ENCODE measurements at places on chromosomes 6 and 20.

GRCh38 chr6:35059596-35060345 is 81.4 kb downstream of the TCP11 start:
- no peak for DNase-seq
- no peak overlapping the region for H3K27ac ChIP-seq
- no peaks in the 10 kb centered on the region for H3K27me3 ChIP-seq
- H3K36me3 ChIP-seq = peaks cover 3% of the 10 kb centered on the region
- no peaks in the 10 kb centered on the region for H3K4me1 ChIP-seq

GRCh38 chr6:73203098-73203497 is 22.2 kb downstream of the KHDC1L start:
- H3K4me1 ChIP-seq = no peaks in the 10 kb centered on the region
- no peak for DNase-seq
- no peak overlapping the region for H3K27ac ChIP-seq
- no peaks in the 10 kb centered on the region for H3K27me3 ChIP-seq
- no peak overlapping the region for H3K4me3 ChIP-seq
- no peaks in the 10 kb centered on the region for H3K36me3 ChIP-seq

GRCh38 chr6:56520218-56520617 is 122.5 kb downstream of the DST start:
- H3K27me3 ChIP-seq = peaks cover 2% of the 10 kb centered on the region
- no peak for DNase-seq
- H3K27ac ChIP-seq = no peak overlapping the region
- no peaks in the 10 kb centered on the region for H3K36me3 ChIP-seq
- no peaks in the 10 kb centered on the region for H3K4me1 ChIP-seq

DNA sequence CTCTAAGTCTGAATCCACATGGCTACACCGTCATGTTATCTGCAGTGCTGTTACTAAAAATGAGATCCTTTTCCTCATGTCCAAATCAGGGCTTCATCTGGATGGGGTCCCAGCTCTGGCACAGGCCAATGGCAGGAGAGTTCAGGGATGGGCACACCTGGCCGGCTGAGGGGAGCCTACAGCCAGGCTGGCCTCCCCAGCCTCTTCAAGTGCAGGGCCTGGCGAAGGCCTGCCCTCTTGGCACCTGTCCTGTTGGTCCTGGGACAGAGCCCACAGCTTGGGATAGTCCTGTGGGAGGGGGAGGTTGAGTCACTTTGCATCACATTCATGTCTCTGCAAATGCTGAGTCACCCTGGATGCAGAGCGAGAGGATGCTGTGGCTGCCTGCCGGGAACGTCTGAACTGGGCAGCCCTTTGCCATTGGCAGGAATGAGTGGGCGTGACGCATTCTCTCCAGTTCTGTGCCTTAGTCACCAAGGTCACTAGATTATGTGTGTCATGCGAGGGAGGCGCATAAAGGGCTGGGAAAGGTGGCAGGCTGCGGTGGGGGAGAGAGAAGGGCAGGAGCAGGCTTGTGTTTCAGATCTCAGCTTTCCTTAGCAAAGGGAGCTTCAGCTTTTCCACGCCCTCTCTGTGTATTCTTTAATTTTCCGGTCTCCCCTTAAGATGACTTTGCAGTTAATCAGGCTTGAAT is 223.2 kb upstream of the ECI2 start:
- H3K27me3 ChIP-seq = peaks cover 2% of the 10 kb centered on the region
- no peak for DNase-seq
- H3K4me3 ChIP-seq = no peak overlapping the region
- no peak overlapping the region for H3K27ac ChIP-seq
- H3K4me1 ChIP-seq = no peaks in the 10 kb centered on the region
- no peaks in the 10 kb centered on the region for H3K36me3 ChIP-seq

GRCh38 chr6:38445925-38446324 is 193.8 kb downstream of the BTBD9 start:
- DNase-seq = no peak
- no peaks in the 10 kb centered on the region for H3K36me3 ChIP-seq
- no peaks in the 10 kb centered on the region for H3K27me3 ChIP-seq
- no peak overlapping the region for H3K4me3 ChIP-seq
- no peak overlapping the region for H3K27ac ChIP-seq

DNA sequence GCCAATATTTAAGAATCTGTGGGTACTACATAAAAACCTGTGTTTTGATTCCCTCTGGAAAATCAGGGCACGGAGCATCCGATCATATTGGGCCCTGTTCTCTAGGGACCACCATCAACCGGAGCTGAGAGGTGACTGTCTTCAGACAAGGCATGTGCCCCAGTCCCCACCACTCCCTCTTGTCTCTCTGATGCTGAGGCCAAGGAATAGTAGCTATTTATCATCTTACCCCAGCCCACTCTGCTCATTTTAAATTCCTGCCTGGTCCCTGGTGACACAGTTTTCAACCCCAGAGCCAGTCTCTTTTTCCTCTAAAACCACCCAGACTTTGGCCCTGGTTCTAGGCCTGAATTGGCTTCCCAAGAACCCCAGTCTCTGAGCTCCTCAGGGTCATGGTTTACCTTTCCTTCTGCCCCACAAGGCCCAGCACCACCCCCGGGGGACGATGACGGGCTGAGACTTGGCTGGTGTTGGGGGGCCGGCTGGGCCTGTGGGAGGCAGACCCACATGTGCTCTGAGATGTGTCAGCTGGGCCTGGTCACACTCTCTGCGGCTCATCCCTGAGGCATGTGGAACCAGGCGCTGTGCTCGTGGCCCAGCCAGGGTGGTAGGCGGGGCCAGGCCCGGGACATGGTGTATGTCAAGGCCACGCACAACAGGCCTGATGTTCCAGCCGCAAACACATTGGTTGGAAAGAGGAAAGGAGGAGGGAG is 114.4 kb downstream of the CEBPB start:
- no peaks in the 10 kb centered on the region for H3K36me3 ChIP-seq
- H3K27ac ChIP-seq = no peak overlapping the region
- peaks cover 4% of the 10 kb centered on the region for H3K27me3 ChIP-seq
- DNase-seq = no peak
- H3K4me1 ChIP-seq = peaks cover 8% of the 10 kb centered on the region

- H3K36me3 ChIP-seq = no peaks in the 10 kb centered on the region
- peak within 1 kb of the TSS; percentile 70 for H3K4me3 ChIP-seq
- H3K27ac ChIP-seq = no peak within 1 kb of the TSS
- peaks cover 9% of the 10 kb centered on the region for H3K4me1 ChIP-seq
- H3K27me3 ChIP-seq = peaks cover 3% of the 10 kb centered on the region
Measured at GRCh38 chr20:9068841-9069663, at the start of gene PLCB4. TSS of gene PLCB4 (plus strand) at chr20:9069087. CDS start at chr20:9307815, 238,728 bp downstream.

- no peaks in the 10 kb centered on the region for H3K4me1 ChIP-seq
- no peak overlapping the region for H3K27ac ChIP-seq
- no peaks in the 10 kb centered on the region for H3K36me3 ChIP-seq
Measured at GRCh38 chr6:112475083-112475482, 128.0 kb downstream of the RFPL4B start.

DNA sequence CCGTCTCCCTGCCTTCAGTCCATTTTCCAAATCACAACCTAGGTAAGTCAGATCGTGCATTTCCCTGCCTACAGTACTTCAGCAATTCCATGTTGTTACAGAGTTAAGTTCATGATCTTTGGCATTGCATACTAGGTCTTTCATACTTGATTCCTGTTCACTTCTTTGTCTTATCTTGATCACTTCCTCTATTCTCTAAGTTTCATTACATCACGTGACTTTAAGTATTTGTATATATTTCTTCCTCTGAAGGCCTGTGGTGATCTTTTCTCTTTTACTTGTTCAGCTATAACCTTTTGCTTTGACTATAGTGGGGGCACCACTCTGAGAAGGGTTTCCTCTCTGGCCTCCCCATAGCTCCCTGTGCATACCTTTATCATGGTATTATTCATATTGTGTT is 100.2 kb downstream of the TRMT11 start:
- DNase-seq = no peak
- H3K27me3 ChIP-seq = no peaks in the 10 kb centered on the region
- no peak overlapping the region for H3K27ac ChIP-seq
- no peak overlapping the region for H3K4me3 ChIP-seq
- peaks cover 5% of the 10 kb centered on the region for H3K36me3 ChIP-seq
- H3K4me1 ChIP-seq = no peaks in the 10 kb centered on the region

GRCh38 chr6:107488174-107488874 is 1.6 kb upstream of the SOBP start:
- H3K4me3 ChIP-seq = peak overlapping the region; percentile 80
- peaks cover 4% of the 10 kb centered on the region for H3K36me3 ChIP-seq
- H3K4me1 ChIP-seq = peaks cover 16% of the 10 kb centered on the region
- no peak for DNase-seq
- H3K27me3 ChIP-seq = peaks cover 28% of the 10 kb centered on the region

DNA sequence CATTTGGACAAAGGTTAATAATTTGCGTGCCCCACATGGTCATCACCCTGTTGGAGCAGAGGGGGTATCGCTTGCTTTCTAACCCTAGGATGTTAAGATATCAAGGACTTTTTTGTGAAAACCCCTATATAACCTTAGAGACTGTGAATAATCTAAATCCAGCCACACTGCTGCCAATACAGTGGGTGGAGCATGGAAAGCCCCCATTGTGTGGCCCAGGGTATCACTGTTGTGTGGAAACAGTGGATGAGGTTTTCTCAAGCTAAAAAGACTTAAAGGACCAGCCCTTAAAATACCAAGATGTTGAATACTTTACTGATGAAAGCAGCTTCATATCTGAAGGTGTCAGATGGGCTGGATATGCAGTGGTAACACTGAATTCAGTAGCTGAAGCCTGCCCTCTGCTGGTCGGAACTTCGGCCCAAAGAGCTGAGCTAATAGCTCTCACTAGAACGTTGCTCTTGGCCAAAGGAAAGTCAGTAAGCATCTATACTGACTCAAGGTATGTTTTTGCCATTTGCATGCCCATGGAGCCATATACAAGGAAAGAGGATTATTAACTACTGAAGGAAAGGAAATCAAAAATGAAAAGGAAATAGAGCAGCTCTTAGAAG is 695.2 kb downstream of the PHF3 start:
- H3K36me3 ChIP-seq = no peaks in the 10 kb centered on the region
- no peak overlapping the region for H3K4me3 ChIP-seq
- H3K27me3 ChIP-seq = no peaks in the 10 kb centered on the region
- H3K27ac ChIP-seq = no peak overlapping the region
- H3K4me1 ChIP-seq = no peaks in the 10 kb centered on the region

GRCh38 chr20:64146301-64146935 is 17.8 kb upstream of the MYT1 start:
- H3K36me3 ChIP-seq = no peaks in the 10 kb centered on the region
- no peak for DNase-seq
- H3K4me3 ChIP-seq = no peak overlapping the region
- no peaks in the 10 kb centered on the region for H3K4me1 ChIP-seq

GRCh38 chr6:157689875-157690274 is 133.2 kb upstream of the SNX9 start:
- H3K4me1 ChIP-seq = no peaks in the 10 kb centered on the region
- no peak overlapping the region for H3K27ac ChIP-seq
- peaks cover 14% of the 10 kb centered on the region for H3K27me3 ChIP-seq

GRCh38 chr6:124977067-124977908 is 15.1 kb downstream of the RNF217 start:
- H3K4me3 ChIP-seq = no peak overlapping the region
- no peak for DNase-seq
- no peak overlapping the region for H3K27ac ChIP-seq
- H3K36me3 ChIP-seq = no peaks in the 10 kb centered on the region
- H3K27me3 ChIP-seq = peaks cover 5% of the 10 kb centered on the region
- no peaks in the 10 kb centered on the region for H3K4me1 ChIP-seq

- H3K27ac ChIP-seq = no peak overlapping the region
- no peaks in the 10 kb centered on the region for H3K4me1 ChIP-seq
- H3K27me3 ChIP-seq = peaks cover 6% of the 10 kb centered on the region
Measured at GRCh38 chr6:165770397-165771082, 107.5 kb upstream of the PDE10A start.

- H3K27ac ChIP-seq = no peak overlapping the region
- H3K4me3 ChIP-seq = no peak overlapping the region
- DNase-seq = no peak
- H3K36me3 ChIP-seq = no peaks in the 10 kb centered on the region
- no peaks in the 10 kb centered on the region for H3K27me3 ChIP-seq
Measured at GRCh38 chr20:14687313-14687712, 349.9 kb upstream of the FLRT3 start.

DNA sequence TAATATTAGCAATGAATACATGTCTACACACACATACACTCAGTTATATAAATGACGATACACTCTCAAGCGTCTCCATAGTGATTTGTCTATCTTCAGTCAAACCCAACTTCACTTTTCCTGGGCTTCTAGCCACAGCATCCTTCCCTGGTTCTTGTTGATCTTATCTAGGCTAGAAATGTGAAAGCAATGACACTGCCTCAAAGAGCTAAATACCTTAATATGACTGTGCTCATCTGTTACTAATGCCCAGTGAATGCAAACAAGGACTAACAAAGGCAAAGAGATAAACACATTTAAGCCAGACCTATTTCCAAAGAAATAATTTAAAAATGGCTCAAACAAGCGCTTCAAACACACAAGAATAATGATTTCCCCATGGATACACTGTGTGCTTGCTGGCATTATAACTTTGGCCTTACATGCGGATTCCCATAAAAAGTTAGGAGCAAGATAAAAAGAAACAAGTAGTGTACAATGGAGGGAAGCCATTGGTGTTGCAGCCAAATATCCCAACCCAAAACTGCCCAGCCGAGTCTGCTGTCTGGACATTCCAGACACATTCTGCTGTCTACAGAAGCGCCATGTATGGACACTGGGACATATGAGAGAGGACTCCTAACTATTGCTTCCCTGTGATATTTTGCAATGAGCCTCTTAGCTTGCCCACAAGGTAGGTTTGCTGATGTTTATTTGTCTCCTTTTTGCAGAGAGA is 19.5 kb upstream of the DAAM2 start:
- no peaks in the 10 kb centered on the region for H3K4me1 ChIP-seq
- H3K27ac ChIP-seq = no peak overlapping the region
- H3K27me3 ChIP-seq = peaks cover 6% of the 10 kb centered on the region
- no peaks in the 10 kb centered on the region for H3K36me3 ChIP-seq
- no peak overlapping the region for H3K4me3 ChIP-seq

DNA sequence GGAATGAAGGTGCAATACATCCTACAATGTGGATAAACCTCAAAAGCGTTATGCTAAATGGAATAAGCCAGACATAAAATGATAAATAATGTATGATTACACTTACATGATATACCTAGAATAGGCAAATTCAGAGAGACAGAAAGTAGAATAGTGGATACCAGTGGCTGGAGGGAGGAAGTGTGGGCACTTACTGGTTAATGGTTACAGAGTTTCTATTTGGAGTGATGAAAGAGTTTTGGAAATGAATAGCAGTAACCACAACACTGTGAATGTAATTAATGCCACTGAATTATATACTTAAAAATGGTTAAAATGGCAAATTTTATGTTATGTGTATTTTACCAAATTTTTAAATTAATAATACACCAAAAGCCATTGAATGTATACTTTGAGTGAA is 71.4 kb upstream of the CST7 start:
- no peak overlapping the region for H3K4me3 ChIP-seq
- no peak for DNase-seq
- H3K4me1 ChIP-seq = no peaks in the 10 kb centered on the region

Data from immature natural killer cell (primary cell).